ENCODE measurements at places on chromosomes 16 and 17.

DNA sequence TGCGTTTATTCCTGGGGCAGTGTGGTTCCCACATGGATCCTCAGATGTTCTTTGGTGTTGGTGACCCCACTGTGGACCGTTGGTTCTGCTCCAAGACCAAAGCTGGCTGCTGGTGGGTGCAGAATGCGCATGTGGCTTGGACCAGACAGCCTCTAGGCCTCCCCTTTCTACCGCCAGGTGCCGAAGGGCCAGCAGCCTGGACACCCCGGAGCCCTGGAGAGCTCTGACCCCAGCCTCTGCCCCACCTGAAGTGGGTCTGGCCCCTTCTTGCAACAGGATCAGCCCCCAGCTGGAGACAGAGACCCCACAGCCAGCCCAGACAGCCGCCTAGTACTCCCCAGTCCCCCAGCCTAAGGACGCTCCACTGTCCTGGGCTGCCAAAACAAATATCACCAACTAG is 18.4 kb downstream of the NPTX1 start:
- DNase-seq = no peak

DNA sequence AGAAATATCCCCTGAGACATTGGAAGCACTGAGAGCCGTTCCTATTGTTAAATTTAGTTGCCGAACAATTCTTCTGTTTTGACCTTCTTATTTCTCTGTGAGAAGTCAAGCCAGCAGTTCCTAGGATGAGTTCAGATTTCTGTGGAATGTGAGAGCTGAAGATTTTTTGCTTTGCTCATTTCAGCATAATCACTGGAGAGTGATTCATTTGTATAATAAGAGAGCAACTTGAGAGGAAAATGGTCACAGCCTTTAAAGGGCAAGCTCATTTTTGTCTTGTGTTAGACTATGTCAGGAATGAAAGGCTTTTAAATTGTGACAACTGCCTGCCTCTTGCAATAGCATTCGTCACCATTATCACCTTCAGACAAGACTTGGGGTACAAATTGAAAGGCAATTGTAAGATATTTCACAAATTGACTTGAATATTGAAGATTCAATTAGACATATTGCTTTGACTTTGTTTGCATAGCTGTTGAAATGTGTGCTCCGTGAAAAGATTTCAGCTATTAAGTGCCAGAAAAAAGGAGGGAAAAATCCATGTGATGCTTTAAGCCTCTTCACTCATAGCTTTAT is 900.0 kb upstream of the GOT2 start:
- DNase-seq = no peak

GRCh38 chr17:19867329-19868078 is at the start of gene ULK2:
Gene ULK2 (minus strand): TSS chr17:19867936. CDS start chr17:19867417, 519 bp downstream.
- no peak for DNase-seq

GRCh38 chr17:35879773-35880654 is at the start of gene CCL5:
Gene CCL5 (minus strand): TSS chr17:35880360.
- DNase-seq = no peak

GRCh38 chr17:7226721-7227710 is 7.3 kb downstream of the ACADVL start:
- DNase-seq = no peak
